ENCODE measurements at places on chromosomes 4 and X. TPM values are rescaled to one million over a fixed set of nuclear protein-coding genes. Genes with fewer than 3 reads are reported as not detected.

CLCN4 gene
- total RNA-seq: 4.3 TPM

PCDH10 gene
- total RNA-seq: not detected

- no peaks in the 10 kb centered on the region for H3K36me3 ChIP-seq
- no peak for DNase-seq
- no peaks in the 10 kb centered on the region for H3K27me3 ChIP-seq
- H3K4me1 ChIP-seq: no peaks in the 10 kb centered on the region
- H3K27ac ChIP-seq: no peak overlapping the region
These were observed 17.2 kb upstream of the HGFAC start for GRCh38 chr4:3424522-3425095.

DNA sequence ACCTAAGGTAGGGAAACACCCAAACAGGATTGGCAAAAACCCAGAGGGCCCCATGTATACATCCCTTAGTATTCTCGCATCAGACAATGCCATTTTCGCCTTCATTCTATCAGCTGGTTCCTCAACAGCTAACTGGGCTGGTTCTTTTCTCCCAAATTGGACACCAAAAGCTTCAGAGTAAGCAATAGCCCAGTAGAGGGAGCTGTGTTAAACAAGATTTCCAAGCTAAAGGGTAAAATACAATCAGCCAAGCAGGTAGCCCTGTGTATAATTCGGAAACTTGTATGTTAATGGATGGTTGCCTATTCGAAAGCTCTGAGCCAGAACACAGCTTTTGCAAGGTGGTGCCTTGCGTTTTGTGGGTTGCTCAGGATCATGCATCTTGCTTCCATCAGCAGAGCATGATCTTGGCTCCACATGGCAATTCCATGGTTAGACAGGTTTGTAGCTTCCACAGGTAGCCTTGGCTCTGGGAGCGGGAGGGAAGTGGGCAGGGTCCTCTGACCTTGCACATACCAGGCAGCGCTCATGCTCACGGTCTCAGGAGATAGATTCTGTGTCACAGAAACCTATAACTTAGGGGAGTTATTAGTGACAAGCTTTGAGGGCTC is 115.2 kb upstream of the LNX1 start:
- peak; percentile 88 for DNase-seq
- peaks cover 10% of the 10 kb centered on the region for H3K4me1 ChIP-seq
- no peak overlapping the region for H3K4me3 ChIP-seq
- H3K36me3 ChIP-seq: no peaks in the 10 kb centered on the region
- no peaks in the 10 kb centered on the region for H3K27me3 ChIP-seq

DNA sequence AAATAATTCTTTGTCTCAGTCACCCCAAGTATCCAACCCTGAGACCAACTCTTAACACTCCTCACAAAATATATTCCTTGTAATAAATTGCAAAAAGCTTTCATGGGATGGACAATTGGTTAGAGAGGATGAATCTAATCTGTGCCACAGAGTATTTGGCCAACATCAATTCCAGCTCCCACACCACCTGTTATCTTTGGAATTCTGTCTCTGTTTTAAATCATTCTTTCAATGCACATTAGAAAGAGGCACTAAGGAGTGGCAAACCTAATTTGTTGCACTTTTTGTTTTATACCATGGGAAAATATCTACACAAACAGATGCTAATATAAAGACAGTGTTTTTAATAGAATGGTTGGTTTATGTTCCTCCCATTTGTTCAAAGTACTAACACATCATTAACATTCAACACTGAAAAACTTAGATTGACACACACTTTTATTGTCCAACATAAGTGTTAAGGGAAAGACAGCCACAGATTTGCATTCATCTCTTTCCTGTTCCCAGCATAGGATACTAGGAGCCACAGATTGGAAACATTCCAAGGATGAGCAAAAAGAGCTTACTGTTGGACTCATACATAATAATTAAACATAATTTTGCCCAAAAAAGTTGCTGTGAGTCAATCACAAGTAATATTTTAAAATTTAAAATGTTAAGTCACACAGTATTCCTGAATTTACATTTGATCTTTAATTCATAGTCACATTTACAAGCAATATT is 116.4 kb downstream of the PPA2 start:
- DNase-seq: no peak
- no peak overlapping the region for H3K27ac ChIP-seq
- H3K36me3 ChIP-seq: 0 out of 2 replicates have a peak, but pooled peaks cover 2% of the 10 kb centered on the region
- no peaks in the 10 kb centered on the region for H3K27me3 ChIP-seq
- H3K4me1 ChIP-seq: no peaks in the 10 kb centered on the region

DNA sequence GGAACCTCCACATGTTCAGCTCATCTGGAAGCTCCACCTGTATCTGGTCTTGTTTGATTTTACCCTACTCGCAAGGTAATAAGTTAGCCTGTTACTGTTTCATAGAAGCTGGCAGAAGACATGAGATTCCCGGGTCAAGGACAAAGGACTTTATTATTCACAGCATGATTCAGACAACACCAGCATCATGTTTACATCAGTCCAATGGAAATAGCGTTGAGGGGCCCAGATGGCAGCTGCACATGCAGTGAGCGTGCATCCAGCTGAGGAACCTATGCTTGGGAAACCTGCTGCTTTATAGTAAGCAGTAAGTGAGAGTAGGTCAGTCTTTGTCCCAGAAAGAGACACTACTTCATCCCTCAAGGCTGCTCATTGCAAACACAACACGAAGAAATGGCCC is 19.8 kb downstream of the TSPAN5 start:
- H3K36me3 ChIP-seq: no peaks in the 10 kb centered on the region
- no peak overlapping the region for H3K4me3 ChIP-seq
- H3K27ac ChIP-seq: no peak overlapping the region
- H3K4me1 ChIP-seq: no peaks in the 10 kb centered on the region
- no peaks in the 10 kb centered on the region for H3K27me3 ChIP-seq

- no peaks in the 10 kb centered on the region for H3K4me1 ChIP-seq
- H3K4me3 ChIP-seq: no peak overlapping the region
- DNase-seq: no peak
- no peak overlapping the region for H3K27ac ChIP-seq
These were observed 114.0 kb downstream of the IQCM start for GRCh38 chr4:149701435-149702156.

S100P gene
- total RNA-seq: not detected

GRCh38 chrX:68929332-68930150 is 100.7 kb downstream of the EFNB1 start:
- no peaks in the 10 kb centered on the region for H3K27me3 ChIP-seq
- H3K4me3 ChIP-seq: no peak overlapping the region
- H3K27ac ChIP-seq: no peak overlapping the region

DNA sequence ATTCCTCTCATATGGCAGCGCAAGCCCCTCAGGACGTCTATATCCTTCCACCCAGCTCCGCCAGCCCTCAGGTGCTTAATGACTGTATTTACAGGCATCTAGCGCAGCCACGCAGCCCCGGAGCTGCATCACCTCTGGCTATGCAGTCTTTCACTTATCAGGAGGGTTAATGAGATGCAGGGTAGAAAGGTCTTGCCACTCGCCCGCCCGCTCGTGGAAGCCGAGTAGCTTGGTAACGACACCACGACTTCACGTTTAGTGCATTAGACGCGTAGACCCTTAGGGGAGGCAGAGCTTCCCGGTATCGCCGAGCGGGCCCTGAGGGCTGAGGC is 1.5 kb upstream of the SLC16A2 start:
- H3K36me3 ChIP-seq: no peaks in the 10 kb centered on the region
- H3K27ac ChIP-seq: no peak overlapping the region
- H3K4me1 ChIP-seq: no peaks in the 10 kb centered on the region
- no peaks in the 10 kb centered on the region for H3K27me3 ChIP-seq
- DNase-seq: no peak

DNA sequence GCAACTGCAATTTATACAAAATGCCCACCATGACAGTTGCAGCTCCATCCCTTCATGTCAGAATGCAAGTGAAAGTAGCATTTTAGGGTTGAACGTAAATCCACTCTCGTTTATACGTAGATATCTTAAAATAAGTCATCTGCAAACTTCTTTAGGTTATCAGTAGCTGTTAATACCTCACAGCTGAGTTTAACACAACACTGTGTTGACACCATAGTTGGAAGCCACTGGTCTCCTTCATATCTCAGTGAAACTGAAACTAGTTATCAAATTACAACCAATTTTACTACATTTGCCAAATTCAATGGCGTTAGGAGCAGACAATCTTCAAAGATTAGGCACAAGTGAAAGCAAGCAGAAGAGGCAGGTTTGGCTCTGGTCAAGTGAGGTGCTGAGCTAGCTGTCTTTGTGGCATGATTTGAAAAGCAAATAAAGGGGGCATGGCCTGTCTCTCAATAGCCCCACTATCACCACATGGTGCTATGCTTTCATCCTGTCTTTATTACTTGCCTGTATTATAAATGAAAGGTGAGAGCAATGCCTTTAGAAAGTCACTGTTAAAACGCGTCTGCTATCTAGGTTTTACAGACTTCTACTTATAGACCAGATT is 12.3 kb downstream of the PPP3CA start:
- no peak overlapping the region for H3K4me3 ChIP-seq
- H3K36me3 ChIP-seq: no peaks in the 10 kb centered on the region
- H3K27me3 ChIP-seq: no peaks in the 10 kb centered on the region
- peaks cover 17% of the 10 kb centered on the region for H3K4me1 ChIP-seq

DNA sequence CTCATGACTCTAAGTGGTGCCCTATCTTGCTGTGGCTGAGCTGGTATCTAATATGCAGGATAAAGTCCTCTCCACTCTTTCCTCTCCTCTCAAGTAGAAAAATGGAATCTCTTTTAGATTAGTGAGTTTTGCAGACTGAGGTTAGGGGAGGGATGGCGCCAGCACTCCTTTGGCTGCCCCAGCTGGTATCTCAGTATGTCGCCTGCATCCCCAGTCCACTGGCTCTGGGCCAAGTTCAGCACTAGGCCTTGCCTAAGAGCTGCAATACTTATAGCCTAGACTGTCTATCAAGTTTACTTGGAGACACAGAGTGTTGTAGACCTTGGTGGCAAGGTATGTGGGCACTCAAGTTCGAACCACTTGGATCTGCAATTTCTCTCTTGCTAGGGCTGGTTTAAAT is 351.3 kb downstream of the NAP1L3 start:
- H3K4me1 ChIP-seq: no peaks in the 10 kb centered on the region
- DNase-seq: no peak
- no peak overlapping the region for H3K27ac ChIP-seq
- H3K36me3 ChIP-seq: no peaks in the 10 kb centered on the region

GRCh38 chr4:132101526-132101925 is 1047.6 kb upstream of the PCDH10 start:
- no peaks in the 10 kb centered on the region for H3K4me1 ChIP-seq
- no peak overlapping the region for H3K27ac ChIP-seq
- no peak for DNase-seq
- no peaks in the 10 kb centered on the region for H3K27me3 ChIP-seq
- H3K4me3 ChIP-seq: no peak overlapping the region

- H3K4me3 ChIP-seq: no peak overlapping the region
- no peak overlapping the region for H3K27ac ChIP-seq
- H3K4me1 ChIP-seq: no peaks in the 10 kb centered on the region
- H3K27me3 ChIP-seq: no peaks in the 10 kb centered on the region
- no peaks in the 10 kb centered on the region for H3K36me3 ChIP-seq
These were observed 31.0 kb upstream of the SLC25A4 start for GRCh38 chr4:185112104-185112503.

TLR2 gene
- total RNA-seq: not detected

NPY2R gene
- not detected for total RNA-seq

BCLAF3 gene
- 5.6 TPM for total RNA-seq

Data from Karpas-422 (cell line).